ENCODE measurements at places on chromosomes 7 and 10.
A peak's percentile ranks its signal among the peaks of the same experiment; 100 is the strongest.

DNA sequence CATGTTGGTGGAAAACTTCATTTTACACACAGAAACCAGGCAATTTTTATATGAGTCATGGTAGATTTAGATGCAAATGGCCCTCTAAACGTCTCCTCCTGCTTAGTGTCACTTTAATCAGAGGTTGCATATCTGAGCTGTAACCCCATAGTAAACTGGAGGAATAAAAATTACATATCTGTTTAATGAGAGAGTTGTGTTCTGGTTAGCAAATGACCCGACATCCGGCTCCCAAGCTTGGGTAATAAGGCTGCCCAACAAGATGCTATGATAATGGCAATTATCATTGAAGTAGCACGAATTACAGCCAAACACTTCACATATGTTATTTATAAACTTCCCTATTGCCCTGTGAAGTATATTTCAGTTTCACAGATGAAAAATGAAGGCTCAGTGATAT lies 10.6 kb upstream of the ADAM12 start:
- DNase-seq: no peak

GRCh38 chr10:132861116-132861691 lies 75.3 kb upstream of the NKX6-2 start:
- no peak for DNase-seq

DNA sequence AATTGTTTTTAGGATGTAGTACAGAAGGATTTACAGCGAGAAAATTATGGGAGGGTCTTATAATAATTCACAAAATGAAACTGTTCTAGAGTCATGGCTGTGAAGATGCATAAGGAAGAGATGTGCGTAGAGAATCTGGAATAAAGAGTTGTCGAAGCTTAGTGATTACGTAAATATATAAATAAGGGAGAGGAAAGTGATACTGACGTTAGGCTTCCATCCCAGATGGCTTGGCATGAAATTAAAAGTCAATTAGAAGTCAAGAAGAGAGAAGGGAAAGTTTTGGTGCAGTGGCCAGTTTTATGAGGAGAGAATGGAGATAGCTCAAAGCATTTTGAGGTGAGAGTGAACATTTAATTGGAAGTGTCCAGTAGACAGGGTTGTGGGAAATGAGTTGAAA lies 85.5 kb downstream of the LCOR start:
- DNase-seq: no peak

DNA sequence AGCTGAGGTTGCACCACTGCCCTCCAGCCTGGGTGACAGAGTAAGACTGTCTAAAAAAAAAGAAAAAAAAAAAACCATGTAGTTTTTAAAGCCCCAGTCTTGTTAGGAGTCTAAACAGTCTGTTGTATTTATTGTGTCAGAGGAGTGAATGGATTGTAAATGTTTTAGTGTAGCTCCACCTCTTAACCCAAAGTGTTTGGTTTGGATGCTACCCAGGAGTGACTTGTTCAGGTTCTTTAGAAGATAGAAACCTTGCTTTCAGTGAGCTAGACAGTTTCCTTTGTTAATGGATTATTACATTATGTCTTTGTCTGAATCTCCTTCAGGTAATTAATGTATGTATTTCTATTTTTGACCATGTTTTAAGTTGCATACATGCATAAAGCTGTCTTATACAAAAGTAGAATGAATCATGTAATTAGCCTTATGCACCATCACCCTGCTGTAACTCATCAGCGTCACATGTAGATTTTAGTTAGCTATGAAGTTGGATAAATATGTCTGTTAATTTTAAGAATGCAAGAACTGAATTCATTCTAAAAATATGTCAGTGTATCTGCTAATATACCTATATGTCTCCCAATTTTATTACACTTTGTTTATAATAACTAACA lies 97.7 kb downstream of the TAF3 start:
- DNase-seq: no peak

- peak; percentile 21 for DNase-seq
Measured at GRCh38 chr10:77406764-77407430, 230.7 kb downstream of the KCNMA1 start.

DNA sequence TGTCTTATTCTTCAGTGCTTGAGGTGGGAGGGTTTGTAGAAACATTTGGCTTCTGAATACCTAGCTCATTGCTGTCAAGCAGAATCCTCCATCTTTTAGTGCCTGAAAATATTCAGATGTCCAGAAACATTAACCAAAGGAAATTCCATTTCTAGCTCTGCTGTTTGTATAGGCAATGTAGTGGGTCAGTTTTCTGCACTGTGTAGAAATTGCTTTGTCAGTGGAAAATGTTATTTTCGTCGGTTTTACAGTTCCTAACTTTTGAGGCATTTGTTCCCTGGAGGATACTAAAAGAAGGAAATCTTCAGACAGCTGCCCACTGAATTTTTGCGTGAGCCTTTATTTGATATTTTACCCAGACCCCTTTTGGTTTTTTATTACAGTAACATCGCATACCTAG lies 143.4 kb downstream of the TPST1 start:
- no peak for DNase-seq

DNA sequence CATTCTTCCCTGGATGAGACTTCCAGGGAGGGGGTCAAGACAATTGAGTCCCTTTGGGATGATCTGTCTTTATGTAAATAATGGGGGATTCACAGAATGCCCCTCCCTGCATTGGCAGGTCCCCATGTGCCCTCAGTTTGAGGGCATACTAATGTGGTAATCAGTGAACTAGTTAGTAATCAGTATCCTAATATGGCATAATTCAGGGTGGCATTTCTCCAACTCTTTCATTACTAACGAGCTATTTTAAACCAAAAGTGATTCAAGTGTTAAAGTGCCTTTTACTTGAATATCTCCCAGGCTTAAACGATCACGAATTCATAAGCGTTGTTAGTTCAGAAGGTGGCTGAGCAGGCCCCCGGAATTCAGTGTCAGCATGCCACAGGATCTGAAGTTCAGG lies 1.6 kb upstream of the DNAJB6 start:
- no peak for DNase-seq

- no peak for DNase-seq
Measured at GRCh38 chr10:62373639-62373994, 552 bp upstream of the ZNF365 start.

DNA sequence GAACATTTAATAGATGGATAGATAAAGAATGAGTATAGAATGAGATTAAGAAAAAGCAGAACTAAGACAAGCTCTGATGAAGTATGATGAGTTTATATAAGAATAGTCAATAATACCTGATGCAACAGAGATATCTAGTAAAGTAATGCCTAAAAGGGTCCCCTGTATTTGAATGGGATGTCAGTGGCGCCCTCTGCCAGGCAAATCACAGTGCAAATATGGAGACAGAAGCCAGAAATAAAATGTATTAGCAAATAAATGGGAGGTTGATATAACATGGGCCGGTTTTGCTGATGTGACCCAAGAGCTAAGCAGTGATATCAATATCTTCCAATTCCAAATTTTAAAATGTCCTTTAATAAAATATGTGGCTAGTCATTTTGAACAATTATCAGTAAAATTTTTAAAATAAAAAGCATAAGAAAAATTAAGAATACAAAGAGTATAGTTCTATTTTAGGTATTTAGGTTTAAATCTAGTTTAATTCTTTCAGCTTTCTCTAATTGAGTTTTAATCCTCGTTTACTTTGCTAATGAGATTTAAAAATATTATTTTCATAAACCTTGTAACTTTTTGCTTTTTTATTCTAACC lies 62.6 kb downstream of the ADK start:
- DNase-seq: peak; percentile 5

DNA sequence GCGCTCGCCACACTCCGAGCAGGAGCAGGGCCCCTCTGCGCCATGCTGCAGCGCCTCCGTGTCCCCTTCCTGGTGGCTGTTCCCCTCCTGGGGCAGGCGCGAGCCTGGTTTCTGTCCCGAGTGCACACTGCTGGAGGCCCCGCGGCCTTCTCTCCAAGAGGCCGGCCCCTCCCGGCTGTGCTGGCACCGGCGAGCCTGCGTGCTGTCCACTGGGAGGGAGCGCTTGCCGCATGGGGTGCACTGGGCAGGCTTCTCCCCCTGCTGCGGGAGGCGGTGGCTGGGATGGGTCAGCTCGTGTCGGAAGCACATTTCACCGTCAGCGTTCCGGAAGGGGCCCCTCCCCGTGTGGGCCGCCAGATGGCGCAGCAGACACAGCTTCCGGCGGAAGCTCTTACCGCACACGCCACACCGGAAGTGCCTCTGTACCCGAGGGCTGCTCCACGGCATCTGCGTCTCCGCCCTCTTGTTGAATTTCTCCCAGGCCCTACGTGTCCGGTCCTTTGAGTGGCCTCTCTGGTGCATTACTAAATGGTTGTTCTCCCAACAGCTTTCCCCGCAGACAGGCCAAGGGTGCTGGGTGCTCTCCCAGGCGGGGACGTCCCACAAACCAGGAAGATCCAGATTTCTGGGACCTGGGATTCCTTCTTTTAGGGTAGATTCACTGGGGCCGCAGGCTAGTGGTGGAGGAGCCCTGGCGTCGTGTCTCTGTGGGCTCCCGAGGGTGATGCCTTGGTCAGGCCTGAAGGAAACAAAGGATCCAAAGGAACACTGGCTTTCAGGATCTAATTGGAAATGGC lies 18.7 kb downstream of the ZNF786 start:
- DNase-seq: no peak

GRCh38 chr10:51170518-51171245 lies 96.4 kb downstream of the PRKG1 start:
- no peak for DNase-seq

GRCh38 chr10:49737474-49738201 lies 24.5 kb downstream of the OGDHL start:
- no peak for DNase-seq

DNA sequence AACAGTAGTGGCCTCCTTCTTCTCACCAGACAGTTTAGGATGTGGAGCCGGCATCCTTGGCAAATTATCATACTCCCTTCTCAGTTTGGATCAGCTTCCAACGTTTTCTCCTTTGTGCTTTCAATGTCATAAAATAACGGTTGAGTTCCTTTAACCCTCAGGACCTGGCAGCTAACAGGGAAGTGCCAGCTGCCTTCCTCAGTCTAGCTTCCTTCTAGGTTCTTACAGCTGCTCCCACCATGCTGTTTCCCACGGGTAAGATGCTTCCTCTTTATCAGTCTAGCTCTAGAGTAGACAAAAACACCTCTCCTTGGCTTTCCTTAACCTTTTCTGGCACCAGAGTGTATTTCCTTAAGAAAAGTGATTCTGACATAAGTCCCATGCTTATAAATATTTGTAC lies 33.2 kb downstream of the BLVRA start:
- DNase-seq: no peak

- DNase-seq: no peak
Measured at GRCh38 chr10:47361293-47361692, 13.1 kb downstream of the RBP3 start.

GRCh38 chr7:95225301-95225700 lies 99.0 kb downstream of the PON1 start:
- DNase-seq: no peak

GRCh38 chr7:66859339-66859738 lies 61.7 kb upstream of the TMEM248 start:
- DNase-seq: no peak

DNA sequence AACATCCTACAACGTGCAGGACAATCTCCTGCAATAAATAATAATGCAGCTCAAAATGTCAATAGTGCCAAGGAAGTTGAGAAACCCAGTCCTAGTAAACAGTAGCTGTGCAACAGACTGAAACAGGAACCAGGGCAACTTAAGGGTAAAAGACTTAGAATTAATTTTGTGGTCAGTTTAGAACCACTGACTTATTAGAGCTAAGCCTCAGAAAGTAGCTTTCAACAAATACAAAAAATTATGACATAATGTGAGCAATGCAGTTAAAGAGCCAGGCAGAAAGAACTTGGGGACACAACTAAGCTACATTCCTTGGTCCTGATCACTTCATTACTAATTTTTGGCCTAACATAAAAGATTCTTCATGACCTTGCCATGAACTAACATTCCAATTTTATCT lies 195.4 kb downstream of the MACC1 start:
- DNase-seq: no peak

- DNase-seq: no peak
Measured at GRCh38 chr7:158495216-158495615, 92.4 kb downstream of the PTPRN2 start.

Measured in NCI-H748 treated with DMSO at 0.1 percent for 48 hours (cell line).